ENCODE measurements at places on chromosomes 3 and 15. TPM values are rescaled to one million over a fixed set of nuclear protein-coding genes. Genes with fewer than 3 reads are reported as not detected.

The PYGO1 gene
- total RNA-seq: 1.8 TPM

The NR2E3 gene
- total RNA-seq: 0.35 TPM

The EIF2A gene
- total RNA-seq: 92.4 TPM

The SGO1 gene
- 12.6 TPM for total RNA-seq

The CHAC1 gene
- 13.3 TPM for total RNA-seq

The GOLGA6D gene
- total RNA-seq: not detected

The SH2D7 gene
- total RNA-seq: not detected

The CEP19 gene
- total RNA-seq: 3.2 TPM

The DUT gene
- 85.2 TPM for total RNA-seq

The RLBP1 gene
- total RNA-seq: not detected

The SAMMSON gene
- not detected for total RNA-seq

The RASGRP1 gene
- total RNA-seq: not detected

- no peak overlapping the region for H3K27ac ChIP-seq
- H3K4me3 ChIP-seq: no peak overlapping the region
- peaks cover 17% of the 10 kb centered on the region for H3K36me3 ChIP-seq
- H3K4me1 ChIP-seq: no peaks in the 10 kb centered on the region
Measured at GRCh38 chr15:85718271-85718971, 76.3 kb downstream of the KLHL25 start.

GRCh38 chr3:16514021-16514700 is 662 bp upstream of the RFTN1 start:
- no peak for DNase-seq
- H3K4me3 ChIP-seq: peak overlapping the region; percentile 85
- peaks cover 15% of the 10 kb centered on the region for H3K4me1 ChIP-seq
- H3K36me3 ChIP-seq: no peaks in the 10 kb centered on the region

DNA sequence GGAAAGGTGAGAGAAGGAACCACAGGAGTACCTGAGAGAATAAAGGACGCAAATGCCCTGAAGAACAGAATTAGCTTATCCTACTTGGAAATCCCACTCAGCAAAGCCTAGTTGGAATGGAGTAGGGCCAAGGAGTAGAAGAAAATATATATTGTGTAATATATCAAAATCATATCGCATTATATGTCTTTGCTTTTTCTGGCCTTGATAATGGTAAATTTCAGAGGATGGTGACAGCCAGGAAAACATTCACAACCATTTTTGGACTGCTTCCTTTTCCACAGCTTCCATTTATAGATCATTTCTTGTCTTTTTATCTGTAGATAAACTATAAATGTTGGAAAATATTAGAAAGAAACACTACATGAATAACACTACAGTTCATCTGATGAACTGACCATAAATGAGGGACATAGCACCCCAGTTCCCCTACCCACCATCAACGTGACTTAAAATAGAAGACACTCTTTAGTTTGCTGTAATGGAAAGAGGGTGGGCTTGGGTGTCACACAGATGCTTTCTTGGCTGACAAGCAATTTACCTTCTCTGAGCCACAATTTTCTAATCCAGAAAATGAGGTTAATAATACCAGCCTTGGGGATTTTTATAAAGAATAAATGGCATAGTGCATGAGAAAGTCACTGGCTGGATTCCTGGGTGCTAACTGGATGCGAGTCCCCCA is 569.6 kb downstream of the NTRK3 start:
- no peak overlapping the region for H3K27ac ChIP-seq
- H3K27me3 ChIP-seq: no peaks in the 10 kb centered on the region
- no peak overlapping the region for H3K4me3 ChIP-seq
- no peaks in the 10 kb centered on the region for H3K4me1 ChIP-seq

GRCh38 chr15:43096411-43096810 is 9.4 kb downstream of the UBR1 start:
- DNase-seq: no peak
- H3K4me1 ChIP-seq: peaks cover 11% of the 10 kb centered on the region
- no peaks in the 10 kb centered on the region for H3K27me3 ChIP-seq

GRCh38 chr15:73894133-73894814 is 20.9 kb downstream of the TBC1D21 start:
- no peak overlapping the region for H3K4me3 ChIP-seq
- H3K27me3 ChIP-seq: no peaks in the 10 kb centered on the region
- no peak for DNase-seq
- no peak overlapping the region for H3K27ac ChIP-seq

DNA sequence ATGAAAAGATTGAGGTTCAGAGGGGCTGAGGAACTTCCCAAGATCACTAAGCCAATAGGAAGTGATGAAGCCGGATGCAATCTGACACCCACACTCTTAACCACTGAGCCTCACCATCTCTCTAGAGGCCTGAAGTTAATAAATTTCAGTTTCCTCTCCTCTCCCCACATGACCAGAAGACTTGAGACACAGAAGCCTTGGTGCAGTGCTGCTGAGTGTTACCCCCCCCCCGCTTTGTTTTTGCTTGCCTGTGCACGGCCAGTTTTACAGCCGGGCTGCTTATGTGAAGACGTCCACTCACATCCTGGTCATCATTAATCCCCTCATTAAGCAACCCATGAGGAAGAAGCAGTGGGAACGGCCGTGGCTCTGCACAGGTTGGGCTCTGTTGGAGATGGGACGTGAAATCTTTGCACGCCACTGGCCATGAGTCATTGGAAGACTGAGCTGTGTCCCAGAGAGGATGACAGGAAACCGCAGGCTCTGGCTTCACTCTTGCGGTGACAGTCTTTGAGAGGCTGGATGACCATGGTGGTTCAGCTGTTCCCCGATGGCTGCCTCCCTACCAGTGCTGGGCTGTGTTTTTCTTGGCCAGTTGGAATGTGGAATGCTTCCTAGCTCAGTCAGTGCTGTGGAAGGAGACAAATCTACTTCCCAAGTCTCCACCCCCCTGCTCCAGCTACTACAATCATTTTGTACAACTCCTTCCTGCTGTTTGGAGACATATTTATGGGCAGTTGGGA is 232.6 kb upstream of the LRTM1 start:
- DNase-seq: peak; percentile 88
- H3K27me3 ChIP-seq: no peaks in the 10 kb centered on the region
- no peaks in the 10 kb centered on the region for H3K36me3 ChIP-seq
- H3K4me1 ChIP-seq: peaks cover 20% of the 10 kb centered on the region
- no peak overlapping the region for H3K4me3 ChIP-seq

DNA sequence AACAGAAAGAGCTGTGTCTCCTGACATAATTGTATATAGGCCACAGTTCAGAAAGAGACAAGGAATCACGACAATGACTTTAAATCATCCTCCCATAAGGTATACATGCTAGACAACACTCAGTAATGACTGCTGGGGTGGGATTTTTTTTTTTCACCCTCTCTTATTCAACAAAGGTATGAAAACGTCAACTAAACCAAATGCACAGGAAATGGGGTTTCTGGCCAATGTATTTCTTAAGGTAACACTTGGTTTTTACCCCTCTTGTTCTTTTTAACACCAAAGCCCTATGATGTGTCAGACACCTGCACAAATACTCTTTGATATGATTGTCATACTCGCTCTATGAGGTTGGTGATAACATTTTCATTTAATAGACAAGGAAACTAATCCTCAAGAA is 78.3 kb downstream of the MCF2L2 start:
- H3K27me3 ChIP-seq: no peaks in the 10 kb centered on the region
- no peaks in the 10 kb centered on the region for H3K36me3 ChIP-seq
- no peak overlapping the region for H3K4me3 ChIP-seq
- DNase-seq: no peak
- H3K27ac ChIP-seq: no peak overlapping the region

DNA sequence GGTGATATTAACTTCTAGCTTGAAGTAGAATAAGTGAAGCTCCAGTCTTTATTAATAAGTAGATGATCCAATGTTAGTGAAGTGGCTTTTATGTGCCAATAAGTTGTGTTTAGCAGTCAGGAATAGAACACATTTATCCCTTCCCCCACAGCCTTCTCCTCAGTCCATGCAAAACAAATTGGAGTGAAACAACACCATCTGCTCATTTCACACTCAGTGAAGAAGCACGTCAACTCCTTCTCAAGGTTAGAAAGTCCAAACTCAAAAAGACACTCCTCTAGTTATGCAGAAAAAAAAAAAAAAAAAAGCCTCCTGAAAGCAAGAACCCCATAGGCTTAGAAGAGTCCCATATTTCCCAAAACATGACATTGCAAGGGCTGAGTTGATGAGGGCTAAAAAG is 18.0 kb upstream of the NEO1 start:
- H3K36me3 ChIP-seq: no peaks in the 10 kb centered on the region
- H3K27me3 ChIP-seq: peaks cover 87% of the 10 kb centered on the region
- no peak overlapping the region for H3K27ac ChIP-seq
- no peak for DNase-seq

- H3K36me3 ChIP-seq: no peaks in the 10 kb centered on the region
- no peaks in the 10 kb centered on the region for H3K27me3 ChIP-seq
Measured at GRCh38 chr3:12865271-12865670, 23.9 kb upstream of the RPL32 start.

GRCh38 chr3:194739498-194740284 is 54.0 kb downstream of the FAM43A start:
- no peak overlapping the region for H3K4me3 ChIP-seq
- DNase-seq: peak; percentile 76
- H3K36me3 ChIP-seq: no peaks in the 10 kb centered on the region
- H3K27me3 ChIP-seq: no peaks in the 10 kb centered on the region

DNA sequence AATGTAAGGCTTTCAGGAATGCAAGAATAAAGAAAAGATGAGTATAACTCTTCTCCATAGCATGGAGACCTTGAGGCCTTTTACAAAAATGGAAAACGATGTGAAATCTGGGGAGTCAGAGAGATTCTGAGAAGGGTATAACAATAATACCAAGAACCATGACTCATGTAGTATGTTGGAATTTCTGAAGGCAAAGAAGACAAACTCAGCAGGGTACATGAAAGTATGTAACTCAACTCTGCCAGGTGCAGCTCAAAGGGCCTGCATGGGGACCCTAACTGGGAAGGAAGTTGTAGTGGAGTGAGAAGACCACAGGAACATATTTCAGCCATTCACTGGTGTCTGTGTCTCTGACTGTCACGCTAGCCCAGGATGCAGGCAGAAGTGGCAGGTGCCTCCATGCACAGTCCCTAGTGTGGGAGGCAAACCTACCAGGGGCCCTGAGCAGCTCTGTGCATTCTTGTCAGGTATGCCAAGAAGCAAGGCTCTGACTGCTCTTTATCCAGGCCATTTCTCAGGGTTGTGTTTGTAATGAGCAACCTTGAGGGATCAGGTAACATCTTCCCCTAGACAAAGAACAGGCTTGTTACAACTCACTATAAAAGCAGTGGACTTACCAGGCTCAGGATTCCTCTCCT is 57.2 kb downstream of the GPR156 start:
- no peaks in the 10 kb centered on the region for H3K4me1 ChIP-seq
- no peak overlapping the region for H3K27ac ChIP-seq
- no peak for DNase-seq
- no peaks in the 10 kb centered on the region for H3K36me3 ChIP-seq
- H3K4me3 ChIP-seq: no peak overlapping the region

GRCh38 chr15:62928242-62928999 is 114.1 kb upstream of the TPM1 start:
- peak overlapping the region; percentile 52 for H3K27ac ChIP-seq
- H3K27me3 ChIP-seq: no peaks in the 10 kb centered on the region
- H3K4me3 ChIP-seq: no peak overlapping the region
- DNase-seq: peak; percentile 6

DNA sequence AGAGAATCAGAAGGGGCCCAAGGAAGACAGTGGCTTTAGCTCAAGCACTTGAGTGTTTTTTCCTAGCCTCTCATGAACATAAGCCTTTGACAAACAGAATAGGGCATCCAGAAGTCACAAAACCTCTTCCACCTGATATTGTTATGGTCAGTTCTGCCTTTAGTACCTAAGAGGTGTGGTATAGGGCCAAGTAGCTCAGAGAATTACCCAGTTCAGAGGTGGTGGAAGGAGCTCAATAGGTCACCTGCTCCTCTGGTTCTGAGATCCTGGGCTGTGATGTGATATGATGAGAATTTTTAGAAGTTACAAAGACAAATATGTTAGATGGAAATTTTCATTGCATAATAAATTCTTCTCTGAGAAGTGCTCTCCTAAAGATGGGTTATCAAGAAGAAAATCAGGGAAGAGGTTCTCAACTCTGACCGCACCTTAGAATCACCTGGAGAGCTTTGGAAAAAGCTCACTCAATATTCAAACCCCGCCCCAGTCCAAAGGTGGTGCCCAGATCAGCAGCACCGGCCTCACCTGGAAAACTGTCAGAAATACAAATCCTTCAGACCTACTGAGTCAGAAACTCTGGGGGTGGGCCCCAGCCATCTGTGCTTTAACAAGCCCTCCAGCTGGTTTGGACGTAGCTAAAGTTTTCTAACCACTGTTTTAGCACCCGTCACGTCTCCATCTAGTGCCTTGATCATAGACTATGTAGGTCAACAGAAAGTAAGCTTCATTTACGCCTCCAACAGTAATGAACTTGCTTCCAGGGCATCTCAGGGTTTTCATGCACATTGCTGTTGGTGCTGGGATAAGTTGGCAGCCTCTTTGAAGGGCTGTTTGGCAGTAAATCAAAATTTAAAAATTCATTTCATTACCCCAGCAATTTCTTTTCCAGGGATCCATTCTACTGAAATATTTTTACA is 101.3 kb downstream of the MYH15 start:
- H3K4me1 ChIP-seq: peaks cover 21% of the 10 kb centered on the region
- H3K27me3 ChIP-seq: no peaks in the 10 kb centered on the region
- DNase-seq: no peak
- no peak overlapping the region for H3K4me3 ChIP-seq
- no peak overlapping the region for H3K27ac ChIP-seq

DNA sequence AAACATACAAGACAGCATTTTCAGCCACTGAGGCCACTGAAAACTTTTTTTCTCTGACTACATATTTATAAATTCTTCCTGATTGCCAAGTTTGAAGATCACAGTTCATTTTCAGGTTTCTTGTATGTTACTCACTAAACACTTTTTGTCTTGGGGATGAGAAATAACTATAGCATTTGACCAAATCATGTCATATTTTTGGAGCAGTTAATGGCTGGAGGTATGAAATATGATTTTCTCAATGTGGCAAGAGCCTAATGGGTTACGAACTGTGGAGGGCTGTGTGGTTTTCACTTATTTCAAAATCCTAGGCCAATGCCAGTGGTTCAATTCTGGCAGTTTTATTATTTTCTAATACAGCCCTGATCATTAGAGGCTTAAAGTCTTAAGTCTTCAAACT is 64.4 kb downstream of the USP13 start:
- no peak overlapping the region for H3K4me3 ChIP-seq
- no peak for DNase-seq
- H3K27ac ChIP-seq: no peak overlapping the region
- H3K36me3 ChIP-seq: no peaks in the 10 kb centered on the region
- no peaks in the 10 kb centered on the region for H3K4me1 ChIP-seq

DNA sequence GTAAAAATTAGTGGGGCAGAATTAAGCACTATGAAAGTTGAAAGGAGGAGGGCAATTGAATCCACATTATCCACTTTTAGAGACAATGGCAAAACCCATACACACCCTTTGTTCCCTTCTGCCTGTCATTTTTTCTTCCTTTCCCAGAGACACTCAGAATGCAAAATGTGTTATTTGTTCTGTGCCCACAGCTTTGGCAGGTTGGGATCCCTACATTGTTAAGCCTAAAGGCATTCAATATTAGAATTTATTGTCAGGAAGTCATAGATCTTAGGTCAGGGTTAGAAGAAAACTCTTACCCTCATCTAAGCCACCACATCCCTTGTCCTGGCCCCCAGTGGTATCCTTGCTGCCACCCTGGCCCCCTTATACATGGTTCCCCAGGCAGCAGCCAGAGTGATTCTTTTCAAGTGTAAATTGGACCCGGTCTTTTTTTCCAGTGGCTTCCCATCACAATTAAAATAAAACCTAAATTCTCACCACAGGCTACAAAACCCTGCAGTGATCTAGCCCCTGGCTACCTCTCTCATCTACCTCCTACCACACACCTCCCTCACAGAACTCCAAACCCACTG is 470.1 kb upstream of the ATP11B start:
- 0 out of 2 replicates have a peak overlapping the region, but pooled peaks have one; percentile 3 for H3K4me3 ChIP-seq
- no peaks in the 10 kb centered on the region for H3K27me3 ChIP-seq
- DNase-seq: peak; percentile 75
- 0 out of 2 replicates have a peak, but pooled peaks cover 6% of the 10 kb centered on the region for H3K36me3 ChIP-seq

All from PC-3 (cell line).